Right atrium auricular region (tissue), 2 donors: ENCODE measurements at places on chromosomes 7 and 10. TPM values are rescaled to one million over a fixed set of nuclear protein-coding genes. Genes with fewer than 3 reads are reported as not detected.

DNA sequence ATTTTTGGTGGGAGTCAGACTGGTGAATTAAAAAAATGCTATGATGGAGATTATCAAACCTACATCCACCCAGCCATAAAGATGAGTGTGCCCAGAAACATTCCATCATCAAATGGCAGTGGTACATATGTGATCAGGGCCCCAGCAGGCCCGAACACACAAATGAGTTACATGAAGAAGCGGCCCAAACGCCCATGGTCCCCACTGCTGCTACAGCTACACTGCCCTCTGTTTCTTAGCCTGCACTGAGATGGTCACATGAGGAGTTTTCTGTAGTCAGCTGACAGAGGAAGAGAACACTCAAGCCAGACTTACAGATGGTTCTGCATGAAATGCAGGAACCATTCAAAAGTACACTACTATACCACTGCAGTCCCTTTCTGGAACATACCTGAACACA, 96.4 kb upstream of the ARID5B start:
- no peak for DNase-seq

- peak; percentile 90 for DNase-seq
These were observed 50.6 kb downstream of the ZNF438 start for GRCh38 chr10:30980951-30981616.

- DNase-seq, result no peak
These were observed 6.2 kb upstream of the SPOCK2 start for GRCh38 chr10:72094574-72094973.

GRCh38 chr10:75233444-75234016, 2.2 kb downstream of the COMTD1 start:
- no peak for DNase-seq

DNA sequence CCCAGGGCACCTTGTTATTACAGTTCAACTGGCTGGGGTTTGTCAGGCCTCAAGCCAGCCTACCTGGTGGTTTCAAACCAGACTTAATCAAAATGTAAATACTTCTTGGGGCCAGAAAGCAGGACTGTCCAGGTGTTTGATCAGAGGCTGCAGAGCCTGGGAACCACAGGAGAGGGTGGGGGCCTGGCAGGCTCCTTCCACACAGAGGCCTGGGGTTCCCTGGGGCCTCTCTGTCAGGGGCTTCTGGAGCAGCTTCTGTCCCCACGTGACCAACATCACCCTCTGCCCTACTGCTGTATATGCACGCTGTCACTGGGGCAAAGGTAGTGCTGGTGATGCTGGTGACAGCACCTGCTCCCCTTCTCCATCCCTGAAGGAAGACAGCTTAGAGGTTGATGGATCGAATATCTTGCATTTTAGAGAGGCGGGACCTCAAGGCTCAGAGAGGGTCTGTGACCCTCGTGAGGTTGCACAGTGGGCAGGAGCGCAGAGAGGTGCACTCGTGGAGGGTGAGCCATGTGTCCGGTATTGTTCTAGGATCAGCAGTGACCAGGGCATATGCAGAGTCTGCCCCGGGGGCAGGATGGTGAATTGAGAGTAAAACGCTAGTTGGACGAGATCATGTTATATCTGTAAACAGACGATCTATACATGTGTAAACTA, 95.4 kb downstream of the GRK5 start:
- no peak for DNase-seq

- no peak for DNase-seq
These were observed 1.6 kb upstream of the MBL2 start for GRCh38 chr10:52774182-52774581.

- DNase-seq, result no peak
These were observed 192.1 kb downstream of the WDR11 start for GRCh38 chr10:121043124-121043849.

- no peak for DNase-seq
These were observed 144.3 kb downstream of the ADAM12 start for GRCh38 chr10:126243971-126244370.

- DNase-seq, result peak; percentile 92
These were observed 34.5 kb downstream of the PPIF start for GRCh38 chr10:79381804-79382221.

- DNase-seq, result no peak
These were observed 11.8 kb upstream of the TBXAS1 start for GRCh38 chr7:139817249-139817648.

DNA sequence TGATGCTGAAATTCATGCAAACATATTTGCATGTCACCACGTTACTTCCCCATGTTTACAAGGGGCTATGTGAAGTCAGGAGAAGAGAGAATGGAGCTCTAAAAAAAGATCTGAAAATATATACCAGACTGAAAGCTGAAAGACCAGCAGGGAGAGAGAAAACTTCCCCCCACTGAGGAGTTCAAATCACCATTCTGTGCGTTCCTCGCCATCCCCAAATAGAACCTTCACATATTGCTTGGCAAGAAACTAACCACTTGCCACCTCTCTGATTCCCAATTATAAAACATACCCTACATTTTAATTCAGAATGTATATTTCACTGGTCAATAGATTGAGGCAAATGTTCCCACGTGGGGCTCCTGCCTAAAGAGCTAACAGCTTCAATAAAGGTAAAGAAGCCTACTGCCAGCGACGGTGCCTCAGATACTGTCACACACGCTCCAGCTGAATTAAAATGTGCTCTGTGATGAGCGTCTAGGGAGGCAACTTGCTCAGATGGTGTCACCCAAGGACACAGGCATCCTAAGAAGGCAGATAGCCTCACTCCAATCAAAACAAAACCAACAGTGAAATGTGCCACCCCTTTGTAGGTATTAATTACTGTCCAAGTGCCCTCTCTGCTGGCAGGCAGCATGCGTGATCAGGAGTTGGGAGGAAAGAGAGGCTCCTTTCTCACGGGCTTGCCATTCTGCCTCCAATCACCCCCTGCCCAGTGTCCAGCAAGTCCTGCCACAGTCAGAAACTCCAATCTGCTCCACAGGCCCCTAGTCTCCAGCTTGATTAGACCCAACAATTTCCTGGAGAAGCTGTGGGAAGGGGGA, 298.2 kb downstream of the GRID1 start:
- DNase-seq, result no peak

DNA sequence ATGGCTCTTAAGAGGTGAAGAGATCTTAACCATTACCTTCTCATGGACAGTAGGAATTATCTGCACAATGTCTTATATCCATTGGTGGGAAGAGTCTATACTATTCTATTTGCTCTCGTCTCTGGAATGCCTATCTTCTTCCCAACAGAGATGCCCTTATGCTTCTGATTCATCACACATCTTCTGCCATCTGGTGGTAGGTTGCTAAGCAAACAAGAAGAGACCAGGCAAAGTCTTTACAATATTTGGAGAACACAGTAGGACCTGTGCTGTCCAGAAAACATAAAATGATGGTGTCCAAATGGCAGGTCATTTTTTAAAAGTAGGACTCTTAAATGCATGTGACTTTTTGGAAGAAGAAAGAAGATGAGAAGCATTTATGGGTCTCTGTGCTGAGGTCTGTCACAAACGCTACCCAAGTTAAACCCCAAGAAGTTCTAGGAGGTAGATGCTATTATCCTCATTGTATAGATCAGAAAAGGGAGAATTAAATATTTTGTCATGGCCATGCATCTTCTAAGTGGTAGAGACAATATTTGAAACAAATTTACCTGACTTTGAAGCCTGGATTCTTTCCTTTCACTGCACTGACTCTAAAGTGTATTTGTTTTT, 67.8 kb upstream of the NXPH1 start:
- no peak for DNase-seq

Gene ACHE
- 5.4 TPM for total RNA-seq

Gene MARVELD1
- total RNA-seq, result 8.5 TPM

GRCh38 chr10:44024356-44025116, 360.4 kb downstream of the CXCL12 start:
- no peak for DNase-seq

Gene GRM8
- total RNA-seq, result not detected

Gene C10orf143
- total RNA-seq, result 1.7 TPM

DNA sequence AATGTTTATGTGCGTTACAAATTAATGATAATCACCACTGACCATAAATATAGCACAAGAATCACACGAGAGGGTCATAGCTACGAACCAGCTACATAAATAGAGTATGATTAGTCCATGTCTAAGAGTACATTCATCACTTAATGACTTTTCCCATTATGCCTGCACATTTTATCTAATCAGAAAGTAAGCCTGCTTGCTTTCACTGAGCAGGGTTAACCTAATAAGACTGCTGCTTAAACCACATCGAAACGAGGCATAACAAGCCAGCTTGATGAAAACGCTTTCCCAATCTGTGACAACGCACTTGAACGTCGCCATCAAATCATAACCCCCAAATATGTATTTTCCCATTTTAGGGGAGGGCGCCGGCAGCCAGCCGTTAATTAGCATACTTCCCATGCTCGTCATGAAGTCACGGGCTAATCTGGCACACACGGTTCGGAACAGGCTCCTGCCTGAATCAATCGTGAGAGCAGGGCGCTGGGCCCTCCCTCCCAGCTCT, 71.5 kb downstream of the EBF3 start:
- no peak for DNase-seq

DNA sequence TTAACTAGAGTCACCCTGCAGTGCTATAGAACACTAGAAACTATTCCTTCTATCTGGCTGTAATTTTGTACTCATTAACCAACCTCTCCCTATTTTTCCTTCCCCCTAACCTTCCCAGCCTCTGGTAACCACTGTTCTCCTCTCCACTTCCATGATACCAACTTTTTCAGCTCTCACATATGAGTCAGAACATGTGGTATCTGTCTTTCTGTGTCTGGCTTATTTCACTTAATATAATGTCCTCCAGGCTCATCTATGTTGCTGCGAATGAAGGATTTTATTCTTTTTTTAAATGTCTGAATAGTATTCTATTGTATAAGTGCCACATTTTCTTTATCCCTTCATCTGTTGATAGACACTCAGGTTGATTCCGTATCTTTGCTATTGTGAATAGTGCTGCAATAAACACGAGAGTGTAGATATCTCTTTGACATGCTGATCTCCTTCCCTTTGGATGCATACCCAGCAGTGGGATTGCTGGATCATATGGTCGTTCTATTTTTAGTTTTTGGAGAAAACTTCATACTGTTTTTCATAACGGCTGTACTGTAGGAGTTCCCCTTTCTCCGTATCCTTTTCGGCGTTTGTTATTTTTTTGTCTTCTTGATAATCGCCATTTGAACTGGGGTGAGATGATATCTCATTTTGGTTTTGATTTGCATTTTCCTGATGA, 101.4 kb downstream of the FAM107B start:
- DNase-seq, result no peak

DNA sequence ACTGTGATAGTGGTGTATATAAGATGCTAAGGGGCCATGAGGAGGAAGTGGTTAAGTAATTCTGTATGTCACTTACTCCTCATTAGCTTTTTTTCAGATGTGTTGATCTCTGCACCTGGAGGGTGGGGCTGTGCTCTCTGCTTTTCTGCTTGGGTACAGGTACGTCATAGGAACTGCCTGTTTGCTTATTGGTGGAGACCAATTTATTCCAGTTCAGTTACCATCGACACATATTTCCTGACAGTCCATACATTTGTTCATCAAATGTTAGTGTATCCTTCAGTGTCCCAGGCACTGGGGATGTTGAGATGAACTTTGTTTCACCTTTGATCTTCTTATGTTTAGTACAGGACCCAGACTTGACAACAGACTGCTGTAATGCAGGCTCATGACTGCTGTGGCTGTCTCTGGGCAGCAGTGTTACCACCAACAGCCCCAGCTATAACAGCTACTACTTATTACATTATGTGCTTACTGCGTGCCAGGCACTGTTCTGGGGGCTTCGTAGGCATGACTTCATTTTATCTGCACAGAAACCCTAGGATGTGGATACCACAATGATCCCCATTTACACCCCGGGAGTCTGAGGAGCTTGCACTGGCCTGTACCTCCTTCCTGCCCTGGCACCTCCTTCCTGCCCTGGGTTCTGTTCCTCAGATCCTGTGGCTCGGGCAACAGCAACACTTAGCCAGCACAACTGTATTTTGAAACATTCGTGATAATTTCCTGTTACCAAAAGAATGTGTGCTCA, 87.4 kb downstream of the BUB3 start:
- DNase-seq, result no peak

Gene NYAP1
- total RNA-seq, result 1.5 TPM

DNA sequence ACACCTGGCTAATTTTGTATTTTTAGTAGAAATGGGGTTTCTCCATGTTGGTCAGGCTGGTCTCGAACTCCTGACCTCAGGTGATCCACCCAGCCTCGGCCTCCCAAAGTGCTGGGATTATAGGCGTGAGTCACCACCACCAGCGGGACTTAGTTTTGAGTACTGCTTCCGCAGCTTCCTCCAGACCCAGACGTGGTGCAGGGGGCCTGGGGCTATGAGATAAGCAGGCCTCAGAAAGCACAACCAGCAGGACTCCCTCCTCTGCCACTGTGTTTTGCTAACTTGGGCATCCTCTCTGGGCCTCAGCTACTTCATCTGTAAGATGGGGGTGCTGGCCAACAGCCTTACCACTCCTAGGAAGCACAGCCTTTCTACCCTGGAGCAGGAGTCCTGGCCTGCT, 37.8 kb downstream of the GOLGA7B start:
- DNase-seq, result no peak

GRCh38 chr7:12623223-12623622, 52.7 kb downstream of the SCIN start:
- no peak for DNase-seq

Gene ACTR3C
- total RNA-seq, result 3.2 TPM

GRCh38 chr7:78389022-78389421, 590.4 kb downstream of the PHTF2 start:
- no peak for DNase-seq

Gene GPR158
- total RNA-seq, result not detected
